CD4-positive, alpha-beta memory T cell (primary cell): ENCODE measurements at places on chromosomes 5 and 9.

DNA sequence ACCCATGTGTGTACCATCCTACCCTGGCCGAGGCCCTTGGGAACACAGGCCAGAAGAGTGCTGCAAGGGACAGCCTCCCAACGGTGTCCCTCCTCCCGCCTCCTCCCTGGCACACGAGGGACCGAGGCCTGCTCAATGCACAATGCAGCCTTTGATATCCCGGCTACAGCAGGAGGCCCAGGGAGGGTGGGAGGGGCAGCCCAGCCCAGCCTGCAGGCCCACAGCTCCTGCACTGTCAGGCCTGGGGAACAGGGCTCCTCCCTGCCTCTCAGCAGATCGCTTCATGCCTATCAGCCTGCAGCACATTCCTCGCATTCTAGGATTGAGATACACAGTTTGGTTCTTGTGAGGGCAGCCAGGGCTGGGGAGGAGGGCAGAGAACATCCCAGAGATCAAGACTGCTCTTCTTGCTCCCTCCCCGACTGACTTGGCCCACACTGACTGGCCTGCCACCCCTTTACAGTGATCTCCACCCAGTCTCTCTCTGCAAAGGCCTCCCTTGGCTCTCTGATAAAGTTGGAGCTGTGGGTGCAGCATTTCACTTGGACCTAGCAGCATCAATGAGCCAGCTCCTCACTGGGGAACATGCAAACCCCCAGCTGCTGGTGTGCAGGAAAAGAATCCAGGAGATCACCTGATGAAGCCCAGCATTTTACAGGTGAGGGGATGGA, at the start of gene SH3TC2:
Gene SH3TC2, minus strand, starts transcription at position 46 of the 671 bp plus-strand sequence. Its CDS starts 40 bp downstream, at position 6.
- no peak for DNase-seq

DNA sequence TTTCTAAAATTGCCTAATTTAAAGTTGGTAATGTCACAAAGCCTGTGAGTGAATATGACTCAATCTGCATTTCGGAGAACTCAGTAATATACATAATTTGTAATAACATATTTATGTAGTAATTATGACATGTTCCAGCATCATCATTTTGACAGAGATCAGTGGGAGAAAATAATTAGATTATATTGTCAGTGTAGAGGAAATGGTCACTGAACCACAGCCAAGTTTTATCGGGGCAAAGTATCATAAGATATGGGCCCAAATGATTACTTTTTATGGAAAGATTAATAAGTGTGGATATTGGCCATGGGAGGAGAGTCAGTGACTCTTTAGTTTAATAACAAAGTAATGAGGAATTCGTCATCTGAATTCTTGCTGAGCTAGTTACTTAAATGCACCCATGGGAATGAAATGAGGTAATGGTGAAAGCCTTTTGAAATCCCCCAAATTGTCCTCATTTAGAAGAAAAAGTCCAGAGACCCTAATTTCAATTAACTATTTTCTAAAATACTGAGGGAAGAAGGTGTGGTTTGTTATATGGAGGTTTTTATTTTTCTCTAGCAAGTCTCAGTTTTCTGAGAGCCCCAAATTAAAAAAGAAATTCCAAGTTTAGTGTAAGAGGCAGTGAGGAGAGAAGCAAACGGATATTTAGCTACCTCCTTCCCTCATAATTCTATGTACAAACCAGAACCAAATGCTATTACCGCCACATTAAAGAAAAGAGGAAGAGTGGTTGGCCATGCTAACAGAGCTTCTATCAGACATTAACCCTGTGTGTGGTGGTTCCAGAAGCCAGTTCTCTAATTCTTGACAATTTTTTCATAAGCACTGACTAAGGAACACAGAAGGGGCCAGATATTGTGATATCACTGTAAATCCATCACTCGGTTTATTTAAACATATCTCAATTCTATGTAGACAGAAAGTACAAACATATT, 37.7 kb upstream of the MRPS30 start:
- DNase-seq = no peak

GRCh38 chr9:72465593-72465984, 55.8 kb upstream of the TMC1 start:
- no peak for DNase-seq

GRCh38 chr9:127706836-127707241, at the start of gene CFAP157:
Gene CFAP157 (plus strand): TSS chr9:127706988. CDS start chr9:127707032, 44 bp downstream.
- no peak for DNase-seq

GRCh38 chr5:119339965-119340364, 15.9 kb upstream of the TNFAIP8 start:
- no peak for DNase-seq

DNA sequence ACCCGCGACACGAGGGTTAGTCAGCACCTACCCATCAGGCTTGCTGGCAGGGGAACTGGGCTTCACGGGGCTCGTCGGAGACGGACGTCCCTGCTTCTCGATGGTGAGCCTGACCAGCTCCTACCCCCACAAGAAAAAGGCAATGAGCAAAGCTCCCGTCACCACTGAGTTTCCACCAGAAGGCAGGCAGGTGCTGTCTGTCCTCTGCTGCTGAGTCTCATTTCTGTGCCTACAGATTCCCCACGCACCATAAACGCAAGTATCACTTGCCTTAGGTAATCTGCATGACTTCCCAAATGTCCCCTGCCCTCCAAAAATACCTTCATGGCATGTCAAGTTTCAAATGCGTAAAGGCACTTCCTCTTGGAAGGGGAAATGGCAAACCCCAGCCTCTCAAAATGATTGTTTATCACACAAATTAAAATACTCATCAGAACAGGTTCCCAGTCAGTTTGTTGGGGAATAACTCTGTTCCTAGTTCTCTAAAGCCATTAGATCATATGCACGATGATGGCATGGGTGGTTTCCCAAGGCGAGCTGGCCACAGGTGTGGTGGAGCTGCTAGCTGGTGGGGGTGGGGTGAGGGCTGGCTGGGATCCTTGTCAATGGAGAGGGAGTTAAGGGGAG, 85.0 kb downstream of the PRRT1B start:
- no peak for DNase-seq

DNA sequence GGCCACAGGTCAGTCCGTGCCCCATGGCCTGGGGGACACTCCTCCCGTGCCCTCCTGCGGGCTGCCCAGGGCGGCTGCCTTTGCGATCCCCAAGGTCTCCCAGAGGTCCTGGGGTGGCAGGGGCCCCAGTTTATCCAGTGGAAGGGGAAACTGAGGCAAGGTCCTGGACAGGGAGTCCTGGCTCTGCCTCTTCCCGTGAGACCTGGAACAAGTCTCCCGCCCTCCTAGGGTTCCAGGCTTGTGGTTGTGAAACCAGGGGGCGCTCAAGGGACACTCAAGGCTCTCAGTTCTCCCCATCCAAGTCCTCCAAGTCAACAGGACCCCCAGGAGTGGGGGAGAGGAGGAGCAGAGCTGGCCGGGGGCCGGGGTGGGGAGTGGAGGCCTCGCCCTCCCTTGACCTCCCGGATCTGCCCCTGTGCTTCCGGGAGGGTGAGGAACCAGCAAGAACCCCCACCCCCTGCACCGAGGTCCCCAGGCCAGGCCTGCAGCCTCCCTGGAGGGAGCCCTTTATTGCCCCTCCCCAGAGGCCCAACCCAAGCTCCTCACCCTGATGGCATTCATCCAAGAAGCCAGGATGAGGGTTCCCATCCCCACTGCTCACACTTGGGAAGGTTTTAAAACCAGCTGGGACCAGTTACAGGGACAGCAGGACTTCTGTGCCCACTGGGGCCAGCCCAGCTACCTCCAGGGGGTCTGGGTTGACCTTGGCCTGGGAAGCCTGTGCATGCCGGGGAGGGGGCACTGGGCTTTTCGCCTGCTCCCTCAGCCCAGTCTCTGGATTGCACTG, 24.7 kb upstream of the TMEM250 start:
- DNase-seq = no peak

GRCh38 chr9:102113191-102113590, 374.7 kb upstream of the GRIN3A start:
- no peak for DNase-seq

- no peak for DNase-seq
Observed at GRCh38 chr5:124746916-124747790, 714 bp upstream of the ZNF608 start.

DNA sequence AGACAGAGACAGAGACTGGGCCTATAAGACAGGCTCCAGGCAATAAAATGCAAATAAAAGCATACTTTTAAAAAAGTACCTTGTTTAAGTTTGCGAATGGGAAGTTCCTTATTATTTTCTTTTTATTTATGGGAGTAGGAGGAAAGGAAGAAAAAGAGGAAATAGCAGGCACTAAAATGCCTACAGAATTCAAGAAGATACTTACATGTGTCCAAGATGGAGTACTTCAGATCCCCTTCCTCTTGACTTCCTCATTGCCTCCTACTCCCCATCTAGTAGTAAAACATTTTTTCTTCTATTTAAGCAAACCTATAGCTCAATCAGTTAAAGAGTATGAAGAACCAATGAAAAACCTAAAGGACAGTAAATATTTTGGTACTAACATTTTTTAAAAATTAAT, 24.8 kb downstream of the GKAP1 start:
- no peak for DNase-seq

- no peak for DNase-seq
Observed at GRCh38 chr9:126626926-126627233, 13.2 kb downstream of the LMX1B start.

DNA sequence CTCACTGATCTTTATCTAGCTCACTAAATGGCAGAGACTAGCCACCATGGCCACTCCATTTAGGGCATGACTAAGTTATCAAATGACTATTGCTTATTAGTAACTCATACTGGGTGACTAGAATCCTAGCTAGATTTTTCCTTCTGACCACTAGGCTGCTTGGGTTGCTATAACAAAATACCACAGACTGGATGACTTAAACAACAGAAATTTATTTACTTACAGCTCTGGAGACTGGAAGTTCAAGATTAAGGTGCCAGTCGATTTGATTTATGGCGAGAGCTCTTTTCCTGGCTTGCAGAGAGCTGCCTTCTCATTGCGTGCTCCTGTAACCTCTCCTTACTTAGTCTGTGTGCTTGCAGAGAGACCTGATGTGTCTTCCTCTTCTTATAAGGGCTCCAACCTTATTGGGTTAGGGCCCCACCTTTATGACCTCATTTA, 55.0 kb upstream of the APC start:
- no peak for DNase-seq

GRCh38 chr5:10679336-10679988, 81.6 kb downstream of the DAP start:
- DNase-seq = no peak

DNA sequence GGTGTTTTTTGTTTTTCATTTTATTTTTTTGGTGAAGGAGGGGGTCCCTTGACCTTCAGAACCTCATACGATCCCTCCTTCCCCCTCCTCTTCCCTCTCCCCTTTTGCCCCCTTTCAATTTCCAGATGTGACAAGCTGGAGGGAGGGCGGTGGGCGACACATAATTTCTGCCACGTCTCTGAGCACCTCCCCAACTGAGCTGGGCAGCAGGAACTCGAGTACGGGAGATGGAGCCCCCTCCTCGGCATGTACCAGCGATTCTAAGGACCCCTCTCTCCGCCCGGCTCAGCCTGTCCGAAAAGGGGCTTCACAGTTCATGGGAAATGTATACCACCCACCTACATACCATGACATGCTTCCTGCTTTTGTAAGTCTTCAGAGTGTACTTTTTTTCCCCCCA, 52.4 kb downstream of the PRRC2B start:
- no peak for DNase-seq

GRCh38 chr9:109238655-109239054, 71.6 kb upstream of the FRRS1L start:
- DNase-seq = no peak

DNA sequence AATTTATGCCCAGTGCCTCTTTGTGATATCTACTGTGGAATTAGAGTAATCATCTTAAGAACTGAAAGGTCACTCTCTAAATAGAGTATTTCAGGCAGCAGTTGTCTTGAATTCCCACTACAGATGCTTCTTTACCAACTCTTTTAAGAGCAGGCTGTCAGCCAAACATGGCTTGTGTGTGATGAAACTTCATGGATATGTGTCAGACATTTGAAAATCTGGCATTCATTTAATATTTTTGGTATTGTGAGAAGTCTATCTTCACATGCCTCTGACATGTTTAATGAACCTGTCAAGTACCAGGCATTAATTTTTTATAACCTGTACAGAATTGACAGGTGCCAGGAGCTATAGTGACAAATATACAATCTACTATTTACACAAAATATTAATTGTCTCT, 318.6 kb downstream of the CDH9 start:
- no peak for DNase-seq

DNA sequence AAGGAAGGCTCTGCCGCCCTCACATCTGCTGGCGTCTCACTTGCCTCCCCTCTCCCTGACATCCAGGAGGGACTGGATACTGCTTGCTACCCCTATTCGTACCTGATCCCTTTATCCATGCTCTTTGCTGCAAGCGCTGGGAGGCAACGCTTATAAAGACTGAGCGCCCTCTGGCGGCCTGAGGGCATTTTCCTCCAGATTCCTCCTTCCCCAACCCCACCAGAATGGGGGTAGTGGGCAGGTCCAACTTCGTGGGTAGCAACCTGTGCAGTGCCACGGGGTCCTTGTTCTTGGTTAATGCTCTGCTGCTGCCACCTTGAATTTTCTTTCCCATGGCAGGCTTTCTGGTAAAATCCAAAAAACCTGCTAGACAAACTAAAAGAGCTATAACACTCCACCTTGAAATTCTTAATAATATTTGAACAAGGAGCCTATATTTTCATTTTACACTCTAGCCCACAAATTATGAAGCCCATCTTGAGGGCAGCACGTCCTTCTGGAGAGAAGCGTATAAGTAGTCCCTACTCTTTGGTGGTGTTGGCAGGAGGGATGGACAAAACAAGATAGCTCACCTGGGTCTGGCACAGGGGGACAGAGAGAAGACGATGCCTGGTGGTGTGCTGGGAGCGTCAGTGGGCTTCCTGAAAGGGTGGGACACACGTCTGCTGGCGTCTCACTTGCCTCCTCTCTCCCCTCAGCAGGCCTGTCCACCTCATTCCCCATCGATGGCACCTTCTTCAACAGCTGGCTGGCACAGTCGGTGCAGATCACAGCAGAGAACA, 52.5 kb downstream of the JADE2 start:
- peak; percentile 69 for DNase-seq

GRCh38 chr5:79257314-79257713, 21.4 kb downstream of the JMY start:
- DNase-seq = no peak

DNA sequence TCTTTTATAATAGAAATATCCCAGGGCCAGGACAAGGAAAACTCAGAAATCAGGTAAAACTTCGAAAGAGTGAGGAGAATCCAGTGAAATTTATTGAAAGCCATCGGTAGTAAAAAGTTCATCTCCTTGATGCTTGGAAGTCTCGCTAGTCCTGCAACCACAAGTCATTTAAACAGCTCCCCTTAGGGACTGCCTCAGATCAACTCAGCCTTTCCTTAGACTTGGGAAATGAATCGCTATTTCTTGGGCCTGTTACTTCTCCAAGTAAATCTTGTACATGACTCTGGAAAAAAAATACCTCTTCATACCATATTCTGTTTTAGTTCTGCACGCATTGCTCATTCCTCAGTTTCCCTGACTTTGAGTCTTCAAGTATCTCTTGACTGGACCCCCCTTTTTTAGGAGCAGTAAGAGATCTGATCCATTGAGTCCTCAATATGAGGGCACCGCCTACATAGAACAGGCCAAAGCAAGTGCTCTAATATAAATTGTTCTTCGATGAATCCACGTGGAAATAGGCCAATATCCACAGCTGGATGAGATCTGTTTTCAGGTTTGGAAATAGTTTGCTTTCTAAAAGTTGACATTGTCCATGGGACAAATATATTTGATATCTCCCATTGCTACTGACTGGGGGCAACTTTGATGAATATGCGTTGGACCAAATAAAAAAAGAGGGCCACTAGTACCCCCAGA, 114.2 kb downstream of the PRDM6 start:
- no peak for DNase-seq
